T1000 (cell line): ENCODE measurements at places on chromosomes 2 and 18.

GRCh38 chr2:151761687-151762086 is 27.4 kb upstream of the NEB start:
- no peak for DNase-seq

- no peak for DNase-seq
These were observed 76.9 kb downstream of the WDSUB1 start for GRCh38 chr2:159209341-159210306.

GRCh38 chr2:96470109-96470508 is 35.0 kb downstream of the NEURL3 start:
- no peak for DNase-seq

DNA sequence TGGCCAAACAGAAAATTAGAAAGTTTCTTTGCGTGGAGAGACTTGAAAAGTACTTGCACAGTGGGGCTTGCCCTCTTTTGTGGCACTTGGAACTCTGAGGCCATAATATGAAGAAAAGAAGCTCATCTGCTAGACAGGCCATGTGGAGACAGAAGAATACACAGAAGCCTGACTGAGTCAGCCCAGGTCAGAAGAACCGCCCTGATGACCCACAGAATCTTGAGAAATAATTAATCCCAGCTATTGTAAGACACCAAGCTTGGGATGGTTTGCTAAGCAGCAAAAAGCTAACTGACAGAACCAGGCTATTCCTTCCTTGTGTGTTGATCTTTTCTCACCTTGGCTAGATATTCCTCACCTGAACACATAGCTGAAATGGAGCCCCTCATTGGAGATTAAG is 33.7 kb downstream of the G6PC2 start:
- DNase-seq, result no peak

DNA sequence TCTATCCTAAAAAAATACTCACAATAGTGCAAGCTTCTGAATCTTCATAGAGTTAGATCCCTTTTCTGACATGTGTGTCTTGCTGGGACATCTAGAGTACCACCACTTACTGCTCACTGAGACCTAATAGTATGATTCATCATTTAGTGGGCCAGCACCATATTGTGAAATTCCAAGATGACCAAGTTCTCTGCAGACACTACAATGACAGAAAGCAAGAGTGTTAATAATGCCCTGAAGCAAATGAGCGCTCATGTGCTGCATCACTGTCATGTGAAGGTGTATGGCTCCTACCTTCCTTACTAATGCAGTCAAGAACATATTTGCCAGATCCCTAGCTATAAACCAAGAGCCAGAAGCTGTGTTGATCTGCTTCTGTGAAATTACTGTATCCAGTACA is 606.2 kb upstream of the NXPH2 start:
- DNase-seq, result no peak

DNA sequence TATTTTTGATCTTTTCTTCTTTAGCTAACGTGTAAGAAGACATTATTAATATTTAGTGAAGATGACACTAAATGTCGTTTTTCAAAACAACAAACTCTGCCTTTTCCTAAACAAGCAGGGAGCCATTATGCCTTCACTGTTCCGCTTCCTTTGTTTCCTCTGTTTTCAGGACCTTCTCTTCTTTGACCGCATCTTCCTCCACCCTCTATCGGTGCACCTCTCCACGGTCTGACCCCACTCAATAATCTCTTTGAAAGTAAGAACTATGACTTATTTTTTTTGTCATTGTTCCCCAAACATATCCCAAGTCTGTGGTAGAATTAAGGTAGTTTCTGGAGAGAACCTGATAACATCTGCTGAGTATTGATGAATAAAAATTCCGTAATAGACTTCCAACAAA is 5.8 kb upstream of the SCN1A start:
- no peak for DNase-seq

DNA sequence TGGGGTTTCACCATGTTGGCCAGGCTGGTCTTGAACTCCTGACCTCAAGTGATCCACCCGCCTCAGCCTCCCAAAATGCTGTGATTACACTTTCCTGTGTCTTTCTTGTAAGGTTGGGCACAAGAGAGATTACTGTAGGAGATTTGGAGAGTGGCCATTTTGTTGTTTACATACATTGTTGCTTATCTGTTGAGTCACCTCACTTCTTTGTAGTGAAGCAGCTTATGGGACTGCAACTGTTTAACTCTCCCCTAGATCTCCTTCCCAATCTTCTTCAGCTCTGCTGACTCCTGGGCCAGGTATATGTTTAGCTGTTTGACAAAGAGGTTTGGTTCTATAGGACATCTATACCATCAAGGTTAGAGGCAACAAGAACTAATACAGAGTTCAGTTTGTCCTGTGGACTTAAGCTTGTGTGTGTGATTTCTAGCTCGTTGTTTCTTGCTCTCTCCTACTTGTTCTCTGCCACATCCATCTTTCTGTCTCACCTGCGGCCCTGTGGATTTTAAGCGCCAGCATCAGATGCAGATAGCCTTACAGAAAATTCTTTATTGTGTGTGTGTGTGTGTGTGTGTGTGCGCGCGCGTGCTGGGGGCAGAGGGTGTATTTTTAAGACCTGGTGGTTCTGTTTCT is 95.4 kb downstream of the HAUS1 start:
- DNase-seq, result no peak

DNA sequence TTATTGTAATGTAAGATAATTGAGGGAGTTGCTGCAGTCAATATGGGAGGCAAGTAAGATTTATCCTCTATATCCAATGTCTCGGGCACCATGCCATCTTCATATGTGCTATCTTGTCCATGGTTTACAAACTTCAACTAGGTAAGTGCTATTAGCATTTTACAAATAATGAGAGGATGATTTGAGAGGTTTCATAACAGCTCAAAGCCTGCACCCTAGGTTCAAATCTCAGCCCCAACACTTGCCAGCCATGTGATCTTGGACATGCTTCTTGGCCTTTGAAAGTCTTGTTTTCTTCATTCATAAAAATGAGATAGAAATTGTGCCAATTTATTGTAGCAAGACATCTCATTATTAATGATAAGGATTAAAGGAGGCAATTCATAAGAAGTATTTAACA is 108.8 kb downstream of the RND3 start:
- no peak for DNase-seq

- no peak for DNase-seq
These were observed 21.1 kb downstream of the CRACDL start for GRCh38 chr2:98914713-98915580.

DNA sequence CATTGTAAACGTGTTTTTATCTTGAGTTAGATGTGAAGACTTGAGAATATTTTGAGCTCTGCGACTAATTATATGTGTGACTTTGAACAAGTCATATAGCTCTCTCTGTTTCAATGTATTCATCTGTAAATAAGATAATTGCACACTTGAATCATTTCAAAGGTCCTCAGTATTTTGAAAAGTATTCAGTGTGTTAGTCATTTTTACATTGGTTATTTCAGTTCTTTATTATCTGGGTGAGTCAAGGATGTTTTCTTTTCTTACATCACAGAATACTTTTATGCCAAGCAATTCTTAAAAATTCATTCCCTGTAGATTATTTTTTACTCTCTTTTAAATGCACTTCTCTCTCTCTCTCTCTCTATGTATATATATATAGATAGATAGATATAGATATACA is 1098.0 kb upstream of the ZEB2 start:
- no peak for DNase-seq

DNA sequence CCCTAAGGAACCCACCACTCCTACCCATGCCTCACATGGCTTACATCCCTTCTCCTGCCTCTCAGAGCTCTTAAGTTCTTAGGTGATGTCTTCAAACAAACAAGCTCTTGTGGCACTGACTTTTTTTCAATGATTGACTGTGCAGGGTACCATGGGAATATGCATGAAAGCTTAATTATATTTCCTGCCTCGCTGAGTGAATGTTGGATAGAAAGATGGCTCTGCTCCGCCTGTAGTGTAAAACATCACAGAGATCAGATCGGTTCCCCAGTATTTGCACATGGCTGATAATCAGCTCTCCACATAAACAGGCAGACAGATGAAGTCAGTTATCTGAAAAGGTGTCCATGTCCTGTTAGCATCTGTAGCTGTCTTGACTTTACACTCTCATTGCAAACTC is 820.8 kb downstream of the TDRD15 start:
- DNase-seq, result no peak

GRCh38 chr18:9716780-9717563 is 8.9 kb downstream of the RAB31 start:
- no peak for DNase-seq

- no peak for DNase-seq
These were observed 177.6 kb downstream of the BABAM2 start for GRCh38 chr2:28068088-28068487.

DNA sequence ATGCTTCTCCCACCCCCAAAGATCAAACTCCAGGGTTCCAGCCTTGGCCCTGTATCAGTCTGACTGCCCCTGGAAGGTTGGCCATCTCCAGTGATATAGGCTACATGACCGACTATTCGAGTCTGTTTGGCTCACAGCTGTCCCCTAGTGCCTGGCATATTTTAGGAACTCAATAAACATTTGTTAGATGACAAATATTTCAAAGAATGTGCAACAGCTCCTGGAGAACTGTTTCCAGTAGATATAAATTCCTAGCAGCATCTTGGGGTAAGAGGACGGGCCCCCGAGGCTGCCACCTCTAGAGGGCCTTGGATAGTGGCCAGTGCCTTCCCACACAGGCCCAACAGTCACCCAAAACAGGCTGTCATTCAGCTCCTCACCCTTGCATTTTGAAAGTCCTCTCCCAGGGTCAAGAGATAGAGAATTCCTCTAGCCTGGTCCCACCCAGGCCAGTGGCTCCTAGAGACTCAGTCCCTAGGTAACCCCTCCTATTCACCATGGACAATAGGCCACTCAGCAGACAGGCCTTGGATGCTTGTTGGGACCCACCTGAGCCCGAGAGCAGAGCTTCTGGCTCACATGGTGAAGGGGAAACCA is 45.1 kb upstream of the ATP6V1B1 start:
- no peak for DNase-seq

- DNase-seq, result no peak
These were observed 552.8 kb upstream of the NRP2 start for GRCh38 chr2:205129531-205129930.

GRCh38 chr2:6723865-6724604 is 141.7 kb downstream of the CMPK2 start:
- no peak for DNase-seq

GRCh38 chr18:6569813-6570212 is 155.1 kb upstream of the L3MBTL4 start:
- DNase-seq, result no peak

- no peak for DNase-seq
These were observed 134.6 kb downstream of the INSIG2 start for GRCh38 chr2:118222672-118223421.

GRCh38 chr2:23698721-23699579 is 228.0 kb downstream of the ATAD2B start:
- no peak for DNase-seq

DNA sequence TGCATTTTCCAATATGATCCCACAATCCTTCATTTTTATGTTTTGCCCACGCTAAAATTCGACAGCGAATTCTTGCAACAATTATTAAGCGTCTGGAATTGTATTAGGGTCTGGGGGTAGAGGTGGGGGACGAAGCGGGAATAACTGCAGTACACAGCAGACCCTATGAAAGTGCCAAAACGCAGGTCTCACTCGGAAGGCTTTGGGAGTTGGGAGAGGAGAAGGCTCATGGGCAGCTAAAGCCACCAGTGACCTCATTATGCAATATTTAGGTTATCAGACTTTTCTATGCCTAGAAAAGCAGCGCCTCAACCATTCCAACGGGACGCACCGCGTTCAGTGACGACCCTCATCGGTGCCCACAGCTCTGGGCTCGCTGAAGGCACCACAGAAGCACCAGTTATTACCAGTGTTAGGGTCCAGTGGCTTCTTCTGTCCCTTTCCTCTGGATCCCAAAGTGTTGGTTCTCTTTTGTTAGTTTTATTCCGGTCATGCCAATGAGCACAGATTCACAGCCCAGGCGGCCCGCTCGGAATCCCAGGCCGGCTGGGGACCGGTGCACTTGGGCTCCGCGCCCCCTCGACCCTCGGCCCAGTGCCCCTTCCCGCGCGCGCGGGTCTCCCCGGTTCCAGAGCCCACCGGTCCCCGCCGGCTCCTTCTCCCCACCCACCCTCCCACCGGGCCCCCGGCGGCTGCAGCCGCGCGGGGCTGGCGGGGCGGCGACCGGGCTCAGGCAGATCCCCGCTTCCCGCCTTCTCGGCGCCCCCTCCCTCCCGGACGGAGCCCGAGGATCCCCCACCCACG is 737 bp upstream of the MAPK4 start:
- no peak for DNase-seq

- DNase-seq, result peak; percentile 20
These were observed 5.5 kb downstream of the SYT4 start for GRCh38 chr18:43271593-43272432.

DNA sequence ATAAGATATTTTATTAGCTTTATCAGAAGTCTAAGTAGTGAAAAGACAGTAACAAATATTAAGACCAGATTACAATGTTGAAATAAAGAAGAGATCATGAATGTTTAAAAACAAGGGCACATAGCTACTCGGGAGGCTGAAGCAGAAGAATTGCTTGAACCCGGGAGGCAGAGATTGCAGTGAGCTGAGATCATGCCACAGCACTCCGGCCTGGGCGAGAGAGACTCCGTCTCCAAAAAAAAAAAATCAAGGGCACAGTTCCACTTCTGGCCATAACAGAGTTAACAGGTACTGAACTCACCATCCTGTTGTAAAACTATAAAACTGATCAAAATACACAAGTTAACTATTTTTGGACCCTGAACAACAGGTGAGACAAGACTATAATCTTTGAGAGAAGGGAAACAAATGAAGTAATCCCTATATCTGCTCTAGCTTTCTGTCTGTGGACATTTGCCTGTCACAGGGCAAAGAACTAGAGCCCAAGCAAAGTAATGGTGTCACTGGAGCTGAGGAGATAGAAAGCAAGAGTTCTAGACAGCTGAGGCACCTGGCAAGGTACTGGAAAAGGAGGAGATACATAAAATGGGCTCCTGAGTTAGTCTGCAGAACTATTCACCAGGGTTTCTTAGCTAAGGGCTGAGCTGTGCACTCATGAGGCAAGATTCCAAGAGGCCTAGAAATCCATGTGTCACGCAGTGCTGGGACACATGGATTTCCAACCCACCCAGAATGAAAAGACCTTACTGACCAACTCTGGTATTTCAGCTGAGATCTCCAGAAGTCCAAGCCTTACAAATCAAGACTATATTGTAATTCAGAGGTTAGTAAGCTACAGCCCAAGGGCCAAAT is 15.2 kb downstream of the MMADHC start:
- no peak for DNase-seq

GRCh38 chr2:102166189-102166845 is 20.5 kb upstream of the IL1RL2 start:
- DNase-seq, result peak; percentile 1

DNA sequence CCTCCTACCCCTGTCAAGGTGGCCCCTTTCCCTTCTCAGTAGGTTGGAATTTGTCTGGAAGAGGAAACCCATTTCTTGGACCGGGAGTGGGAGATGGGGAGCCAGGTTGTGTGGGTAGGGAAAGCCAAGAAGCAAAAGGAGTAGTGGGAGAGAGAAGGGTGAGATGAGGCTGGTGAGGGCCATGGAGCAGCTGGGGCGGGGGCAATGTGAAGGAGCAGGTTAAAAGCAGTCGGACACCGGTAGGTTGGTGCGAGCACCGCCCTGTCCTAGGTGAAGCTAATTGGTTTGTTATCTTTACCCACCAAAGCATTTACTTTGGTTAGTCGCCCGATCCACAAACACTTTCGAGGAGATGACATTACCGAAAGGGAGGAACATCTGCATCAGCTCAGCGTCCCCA is 306.8 kb downstream of the CELF4 start:
- no peak for DNase-seq
